ENCODE measurements at places on chromosomes 16 and 17.

DNA sequence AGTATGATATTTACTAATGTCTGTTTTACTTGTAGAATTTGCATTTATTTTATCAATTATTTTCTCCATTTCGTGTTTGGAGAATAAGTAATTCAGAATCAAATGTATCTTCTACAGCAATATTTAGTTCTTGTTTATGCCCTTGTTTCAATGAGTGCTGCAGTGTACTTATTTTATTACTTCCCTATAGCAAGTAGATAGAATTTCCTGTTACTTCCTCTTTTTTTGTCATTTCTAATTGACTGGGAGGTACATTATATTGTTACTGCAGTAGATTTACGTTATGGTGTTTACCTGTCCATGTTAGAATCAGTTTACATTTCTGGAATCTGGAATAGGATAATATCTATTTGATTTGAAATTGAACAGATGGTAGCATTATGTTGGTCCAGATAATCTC, 71.2 kb downstream of the OMG start:
- DNase-seq, result no peak

DNA sequence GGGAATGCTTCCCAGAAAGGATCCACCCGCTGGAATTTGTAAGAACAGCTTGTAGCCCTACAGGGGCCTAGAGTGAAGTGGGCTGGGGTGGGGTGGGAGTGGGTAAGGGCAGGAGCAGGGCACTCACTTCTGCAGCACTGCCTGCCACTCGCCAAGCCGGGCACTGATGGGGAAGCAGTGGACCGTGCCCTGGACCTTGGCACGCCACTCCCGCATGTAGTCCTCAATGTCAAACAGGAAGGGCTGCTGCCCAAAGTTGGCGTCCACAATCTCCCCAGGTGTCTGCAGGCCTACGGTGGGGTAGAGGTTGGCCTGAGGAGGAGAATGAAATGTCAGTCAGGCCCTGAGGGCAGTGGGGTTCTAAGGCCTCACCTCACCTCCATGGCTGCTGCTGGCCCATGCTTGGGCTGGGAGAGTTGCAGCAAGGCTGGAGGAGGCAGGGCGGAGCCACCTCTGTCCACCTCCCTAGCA, 15.7 kb upstream of the GFOD2 start:
- no peak for DNase-seq

DNA sequence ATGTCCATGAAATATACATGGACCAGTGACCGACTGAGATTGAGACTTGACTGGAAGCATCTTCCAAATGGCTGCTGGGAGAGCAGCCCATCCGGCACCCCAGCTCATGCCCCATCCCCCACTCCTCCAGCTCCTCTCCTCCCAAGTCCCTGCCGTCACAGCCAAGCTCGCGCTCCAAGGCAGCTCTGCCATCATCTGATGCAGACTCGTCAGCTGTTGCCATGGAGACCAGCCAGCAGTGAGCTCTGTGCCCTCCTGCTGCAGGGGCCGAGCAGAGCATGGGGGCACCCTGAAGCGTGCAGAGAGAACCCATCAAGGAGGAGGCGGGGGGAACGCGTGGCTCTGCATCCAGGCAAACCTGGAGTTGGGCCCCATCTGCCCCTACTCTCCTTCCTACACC, 74.5 kb upstream of the TNRC6C start:
- DNase-seq, result peak; percentile 44

- DNase-seq, result peak; percentile 38
Measured at GRCh38 chr17:50425682-50426471, at the start of gene ACSF2. TSS of gene ACSF2 (plus strand) at chr17:50426218. CDS start at chr17:50426262, 44 bp downstream.

- DNase-seq, result no peak
Measured at GRCh38 chr17:81324851-81325713, 30.0 kb upstream of the SLC38A10 start.

DNA sequence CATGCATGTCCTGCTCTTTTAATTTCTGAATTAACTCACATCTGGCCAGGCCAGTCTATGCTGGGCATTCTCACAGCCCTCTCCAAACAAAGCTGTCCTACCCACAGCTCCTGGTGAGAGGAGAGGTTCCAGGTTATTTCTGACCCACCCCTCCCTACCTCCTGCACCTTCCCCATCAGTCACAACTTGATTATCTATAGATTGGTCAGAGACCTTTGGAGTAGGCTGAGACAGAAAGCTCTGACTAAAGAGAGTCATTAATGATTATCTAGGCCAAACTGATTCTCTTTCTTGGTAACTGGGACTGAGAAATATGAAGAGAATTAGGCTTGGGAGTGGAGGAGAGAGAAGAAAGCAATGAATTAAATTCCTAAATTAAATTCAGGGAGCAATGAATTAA, 1.4 kb upstream of the KRT222 start:
- no peak for DNase-seq

DNA sequence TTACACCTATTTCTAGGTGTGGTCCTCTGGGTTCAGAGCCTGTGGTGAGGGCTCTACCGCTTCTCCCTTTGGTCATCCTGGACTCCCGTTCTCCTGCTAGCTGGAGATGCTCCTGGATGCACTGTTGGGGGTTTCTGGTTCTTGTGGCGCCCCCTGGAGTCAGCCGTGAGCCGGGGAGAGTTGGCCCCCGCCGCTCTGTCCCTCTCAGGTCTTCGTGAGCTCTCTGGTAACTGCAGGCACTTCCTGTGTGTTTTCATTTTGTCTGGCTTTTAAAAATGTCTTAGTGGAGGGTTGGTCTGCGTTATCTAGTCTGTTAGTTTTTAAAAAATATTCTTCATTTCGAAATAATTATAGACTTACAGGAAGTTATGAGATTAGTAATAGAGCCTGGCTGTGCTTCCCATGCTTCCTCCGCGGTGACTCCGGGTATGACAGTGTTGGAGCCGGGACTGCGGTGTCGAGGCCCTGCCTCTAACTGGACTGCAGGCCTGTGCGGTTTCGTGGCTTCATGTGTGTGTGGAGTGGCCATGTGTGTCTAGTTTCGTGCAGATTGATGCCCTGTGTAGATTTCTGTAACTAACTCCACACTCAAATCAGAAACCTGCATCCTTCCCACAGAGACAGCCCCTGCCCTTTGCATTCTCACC, 78.0 kb upstream of the ZNF750 start:
- no peak for DNase-seq

DNA sequence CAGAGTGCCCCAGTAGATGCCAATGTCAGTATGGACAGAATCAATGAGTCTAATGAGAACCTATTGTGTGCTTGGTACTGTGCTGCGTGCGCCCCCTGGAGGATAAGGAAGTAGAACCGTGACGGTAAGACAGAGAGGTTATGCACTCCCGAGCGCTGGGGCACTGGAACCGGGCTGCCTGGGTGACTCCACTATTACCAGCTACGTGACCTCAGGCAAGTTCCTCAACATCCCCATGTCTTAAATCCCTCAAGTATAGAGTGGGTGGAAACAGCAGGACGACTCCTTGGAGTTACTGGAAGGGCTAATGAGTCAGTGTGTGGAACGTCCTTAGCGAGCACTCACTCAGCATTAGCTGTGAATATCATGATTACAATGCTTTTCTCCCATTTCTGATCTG, 16.2 kb downstream of the CHST4 start:
- DNase-seq, result no peak

GRCh38 chr17:14058051-14058450, 11.3 kb upstream of the COX10 start:
- DNase-seq, result no peak

DNA sequence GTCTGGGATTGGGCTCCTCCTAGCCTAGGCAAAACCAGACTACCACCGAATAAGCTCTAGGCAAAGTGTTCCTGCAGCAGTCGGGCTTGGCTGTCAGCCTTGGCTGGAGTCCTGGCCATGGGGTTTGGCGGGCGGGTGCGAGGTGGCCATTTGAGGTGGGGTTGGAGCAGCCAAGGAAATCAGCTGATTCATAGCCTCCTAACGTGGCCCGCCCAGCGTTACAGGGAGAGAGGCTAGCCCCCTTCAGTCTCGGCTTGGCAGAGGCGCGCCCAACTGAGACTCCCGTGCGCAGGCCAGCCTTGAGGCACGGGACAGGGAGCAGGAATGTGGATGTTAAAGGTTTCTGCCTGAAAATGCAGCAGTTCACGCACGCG, 1.9 kb downstream of the PMP22 start:
- peak; percentile 62 for DNase-seq

- DNase-seq, result no peak
Measured at GRCh38 chr16:89093602-89094251, at the start of gene ACSF3. TSS of gene ACSF3 (plus strand) at chr16:89093852. CDS start at chr16:89100682, 6,830 bp downstream.

- no peak for DNase-seq
Measured at GRCh38 chr16:29943846-29944799, 17.8 kb upstream of the TMEM219 start.

DNA sequence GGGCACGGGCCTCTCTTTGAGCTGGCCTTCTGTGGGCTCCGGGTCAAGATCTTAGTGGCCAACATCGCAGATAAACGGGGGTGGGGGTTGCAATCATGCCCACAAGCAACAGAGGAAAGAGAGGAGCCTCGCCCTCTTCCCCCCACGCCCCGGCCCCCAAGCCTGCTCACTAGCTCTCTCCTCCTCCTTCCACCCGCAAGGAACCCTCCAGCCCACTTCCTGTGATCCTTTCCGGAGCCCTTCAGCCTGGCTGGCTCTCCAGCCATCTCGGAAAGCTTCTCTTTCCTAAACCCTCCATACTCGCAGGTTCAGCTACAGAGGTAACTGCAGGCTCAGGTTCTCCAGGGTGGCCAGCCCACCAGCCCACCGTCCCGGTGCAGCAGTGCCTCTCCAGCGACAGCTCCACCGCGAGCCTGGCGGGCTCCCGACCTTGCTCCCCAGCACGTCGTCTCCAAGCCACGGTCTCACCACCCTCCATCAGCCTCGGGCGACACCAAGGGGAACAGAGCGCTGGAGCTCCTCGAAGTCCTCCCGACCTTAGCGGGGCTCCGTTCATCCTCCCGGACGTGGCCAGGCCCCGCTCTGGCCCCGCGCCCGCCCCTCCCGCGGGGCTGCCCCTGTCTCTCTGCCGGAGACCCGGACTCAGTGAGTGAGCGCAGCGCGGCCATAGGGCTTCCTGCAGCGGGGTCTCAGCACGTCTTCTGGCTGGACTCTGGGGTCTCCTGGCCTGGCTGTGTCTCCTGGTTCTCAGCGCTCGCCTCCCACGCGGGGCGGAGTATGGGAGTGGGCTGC, 12.9 kb upstream of the ODF4 start:
- DNase-seq, result no peak

DNA sequence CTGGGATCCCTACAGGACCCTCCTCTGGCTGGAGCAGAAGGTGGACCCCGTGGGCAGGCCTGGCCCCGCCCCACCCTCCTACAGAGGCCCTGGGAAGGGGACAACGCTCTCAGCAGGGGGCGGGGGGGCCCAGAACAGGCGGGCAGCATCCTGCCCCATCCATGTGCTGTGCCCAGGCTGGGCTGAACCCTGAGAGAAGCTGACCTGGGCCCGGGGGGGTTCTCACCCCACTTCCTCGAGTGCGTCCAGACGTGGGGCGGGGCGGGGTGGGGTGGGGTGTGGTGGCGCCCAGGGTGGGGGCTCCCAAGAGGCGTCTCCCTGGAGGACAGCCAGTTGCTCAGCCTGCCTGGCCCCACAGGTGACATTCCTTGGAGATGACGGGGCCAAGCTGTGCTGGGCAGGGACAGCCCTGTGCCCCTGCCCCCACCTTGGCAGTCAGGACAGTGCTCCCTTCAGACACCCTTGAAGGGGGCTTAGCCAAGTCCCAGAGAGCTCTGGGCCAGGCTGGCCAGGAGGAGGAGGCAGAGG, 390 bp upstream of the UNC13D start:
- DNase-seq, result no peak

DNA sequence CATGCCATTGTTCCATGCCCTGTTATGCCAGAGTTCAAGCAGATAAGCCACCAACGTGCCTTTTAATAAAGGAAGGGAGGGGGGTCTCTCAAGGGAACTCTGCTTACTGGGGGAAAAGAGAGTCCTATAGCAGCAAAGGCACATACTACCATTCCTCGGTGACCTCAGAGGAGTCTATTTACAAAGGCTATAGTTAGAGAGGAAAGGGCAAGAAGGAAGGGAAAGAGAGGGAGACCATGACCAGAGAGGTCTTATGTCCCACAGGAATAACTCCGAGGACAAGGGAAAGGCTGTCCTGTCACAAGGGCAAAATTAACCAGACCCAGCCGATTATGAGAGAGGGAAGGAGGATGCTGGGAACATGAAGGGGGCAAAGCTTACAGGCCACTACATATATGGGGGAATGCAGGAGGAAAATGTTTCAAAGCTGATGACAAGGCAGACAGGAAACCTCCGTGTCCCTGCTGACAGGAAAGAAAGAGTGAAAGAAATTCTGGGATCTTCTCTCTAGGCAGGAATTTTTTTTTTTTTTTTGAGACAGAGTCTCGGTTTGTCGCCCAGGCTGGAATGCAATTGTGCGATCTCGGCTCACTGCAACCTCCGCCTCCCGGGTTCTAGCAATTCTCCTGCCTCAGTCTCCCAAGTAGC, 51.5 kb downstream of the HIC1 start:
- no peak for DNase-seq

GRCh38 chr17:9907131-9907530, 2.1 kb upstream of the RCVRN start:
- no peak for DNase-seq

- no peak for DNase-seq
Measured at GRCh38 chr16:67459861-67460150, 21.2 kb downstream of the ATP6V0D1 start.

- DNase-seq, result no peak
Measured at GRCh38 chr16:88526008-88526905, 43.9 kb upstream of the ZC3H18 start.

DNA sequence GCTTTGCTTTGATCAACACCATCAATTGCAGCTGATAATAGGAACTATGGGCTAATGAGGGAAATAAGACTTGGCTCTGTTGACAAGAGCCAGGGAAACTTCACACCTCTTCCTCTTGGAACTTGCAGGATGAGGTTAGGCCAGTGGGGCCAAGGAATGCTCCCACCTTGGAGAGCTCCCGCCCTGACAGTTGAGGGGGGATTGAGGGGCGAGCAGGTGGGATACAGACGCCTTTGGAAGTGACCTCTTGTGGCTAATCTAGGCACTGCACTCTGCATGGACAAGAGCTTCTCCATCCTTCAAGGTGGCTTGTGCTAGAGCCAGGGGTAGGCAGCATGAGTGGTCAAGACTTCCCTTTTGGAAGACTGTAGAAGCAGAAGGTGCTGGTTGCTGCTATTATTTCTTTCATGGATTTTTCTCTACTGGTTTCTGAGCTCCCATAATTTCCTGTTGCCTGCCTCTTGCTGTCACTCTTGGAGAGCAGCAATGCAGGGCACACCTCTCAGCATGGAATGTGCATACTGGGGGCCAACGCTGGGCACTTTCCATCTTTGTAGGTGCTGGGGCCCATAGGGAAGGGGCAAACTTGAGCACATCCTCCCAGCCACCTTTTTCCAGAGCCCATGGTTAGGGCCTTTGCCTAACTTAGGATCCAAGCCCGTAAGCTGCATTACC, 2.3 kb upstream of the PHF12 start:
- no peak for DNase-seq

- DNase-seq, result no peak
Measured at GRCh38 chr17:82400830-82401229, 17.3 kb upstream of the HEXD start.

- no peak for DNase-seq
Measured at GRCh38 chr17:80827646-80828643, 163.7 kb upstream of the CHMP6 start.

All from hypothalamus (tissue), 51 donors.